ENCODE measurements at places on chromosomes 7 and 10.

GRCh38 chr7:117562759-117563158, 82.9 kb downstream of the CFTR start:
- DNase-seq, result no peak

DNA sequence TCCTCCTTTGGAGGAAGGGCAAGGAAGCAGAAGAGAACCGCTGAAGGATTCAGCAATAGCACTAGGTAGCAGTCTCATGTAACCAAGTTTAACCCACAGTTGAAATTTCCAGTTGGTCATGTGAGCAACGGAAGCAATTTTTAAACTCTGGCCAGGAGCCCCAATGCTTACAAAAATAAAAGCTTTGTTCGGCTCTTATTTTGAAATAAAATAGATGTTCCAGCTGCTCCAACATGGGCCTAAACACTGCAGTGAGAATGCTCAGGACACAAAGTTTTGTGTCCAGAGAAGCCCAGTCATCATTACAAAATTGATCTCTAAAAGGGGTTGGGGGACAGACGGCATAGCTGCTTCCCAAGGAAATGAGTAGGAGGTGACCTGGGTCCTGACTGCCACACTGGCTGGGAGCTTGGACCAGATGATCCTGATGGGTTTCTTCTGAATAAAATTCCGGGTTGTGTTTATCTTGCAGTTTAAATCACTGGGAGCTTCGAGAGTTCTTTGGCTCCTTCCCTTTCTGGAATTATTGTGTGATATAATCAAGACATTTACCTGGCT, 452 bp upstream of the TMEM140 start:
- peak; percentile 16 for DNase-seq

GRCh38 chr7:107201795-107202450, 33.1 kb downstream of the HBP1 start:
- peak; percentile 86 for DNase-seq

- DNase-seq, result no peak
Observed at GRCh38 chr7:151056666-151057505, 811 bp downstream of the CDK5 start.

All from body of pancreas (tissue), 4 donors.